Activated CD8-positive, alpha-beta memory T cell treated with anti-CD3 and anti-CD28 coated beads, Interleukin-2, amount 10 ng/mL, durations not matched to agents 7 days and 5 days (primary cell): ENCODE measurements at places on chromosomes 16 and 17. TPM values are rescaled to one million over a fixed set of nuclear protein-coding genes. Genes with fewer than 3 reads are reported as not detected.

DNA sequence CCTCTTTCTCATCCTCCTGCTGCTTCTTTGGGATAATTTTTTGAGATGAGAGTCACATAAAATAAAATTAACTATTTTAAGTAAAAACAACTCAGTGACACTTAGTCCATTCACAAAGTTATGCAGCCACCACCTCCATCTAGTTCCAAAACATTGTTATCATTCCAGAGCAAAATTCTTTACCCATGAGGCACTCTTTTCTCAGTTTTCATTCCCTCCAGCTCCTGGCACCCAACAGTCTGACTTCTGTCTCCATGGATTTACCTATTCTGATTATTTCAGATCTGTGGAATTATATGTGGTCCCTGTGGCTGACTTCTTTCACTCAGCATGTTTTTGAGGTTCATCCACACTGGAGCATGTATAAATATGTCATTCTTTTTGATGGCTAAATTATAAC is 239.9 kb upstream of the DYNLRB2 start:
- H3K27me3 ChIP-seq = peaks cover 3% of the 10 kb centered on the region
- H3K36me3 ChIP-seq = no peaks in the 10 kb centered on the region
- DNase-seq = no peak
- no peaks in the 10 kb centered on the region for H3K4me1 ChIP-seq
- no peak overlapping the region for H3K27ac ChIP-seq

GRCh38 chr16:71347146-71347545 is 11.4 kb upstream of the CALB2 start:
- no peak overlapping the region for H3K4me3 ChIP-seq
- H3K4me1 ChIP-seq = no peaks in the 10 kb centered on the region
- peaks cover 3% of the 10 kb centered on the region for H3K27me3 ChIP-seq

The DHRS7C gene
- not detected for total RNA-seq

The ZNF200 gene
- total RNA-seq = 12.9 TPM
